Fibroblast of skin of back (primary cell): ENCODE measurements at places on chromosomes 13 and 19.

DNA sequence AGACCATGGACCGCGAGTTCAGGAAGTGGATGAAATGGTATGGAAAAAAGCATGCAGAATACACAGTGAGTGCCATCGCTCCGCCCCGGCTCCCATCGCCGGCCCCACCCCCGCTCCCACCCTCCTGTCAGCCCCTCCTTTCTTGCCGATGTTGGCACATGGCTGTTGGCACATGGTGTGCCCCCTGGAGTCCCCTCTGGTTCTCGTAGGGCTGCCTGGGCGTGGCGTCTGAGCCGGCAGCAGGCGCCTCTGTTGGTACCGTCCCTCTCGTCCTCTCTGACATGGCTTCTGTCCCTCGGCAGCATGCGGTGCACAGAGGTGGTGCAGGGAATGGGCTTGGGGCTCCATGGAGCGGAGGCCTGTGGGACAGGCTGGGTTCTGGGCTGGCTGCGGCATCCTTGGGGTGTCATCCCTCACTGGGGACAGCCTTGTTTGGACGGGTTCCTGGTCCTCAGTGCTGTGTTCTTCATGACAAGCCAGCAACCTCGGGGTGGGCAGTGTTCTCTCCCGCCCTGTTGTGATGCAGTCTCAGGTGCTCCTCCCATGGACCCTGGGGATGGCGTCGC, 30.9 kb downstream of the DOT1L start:
- DNase-seq = no peak

DNA sequence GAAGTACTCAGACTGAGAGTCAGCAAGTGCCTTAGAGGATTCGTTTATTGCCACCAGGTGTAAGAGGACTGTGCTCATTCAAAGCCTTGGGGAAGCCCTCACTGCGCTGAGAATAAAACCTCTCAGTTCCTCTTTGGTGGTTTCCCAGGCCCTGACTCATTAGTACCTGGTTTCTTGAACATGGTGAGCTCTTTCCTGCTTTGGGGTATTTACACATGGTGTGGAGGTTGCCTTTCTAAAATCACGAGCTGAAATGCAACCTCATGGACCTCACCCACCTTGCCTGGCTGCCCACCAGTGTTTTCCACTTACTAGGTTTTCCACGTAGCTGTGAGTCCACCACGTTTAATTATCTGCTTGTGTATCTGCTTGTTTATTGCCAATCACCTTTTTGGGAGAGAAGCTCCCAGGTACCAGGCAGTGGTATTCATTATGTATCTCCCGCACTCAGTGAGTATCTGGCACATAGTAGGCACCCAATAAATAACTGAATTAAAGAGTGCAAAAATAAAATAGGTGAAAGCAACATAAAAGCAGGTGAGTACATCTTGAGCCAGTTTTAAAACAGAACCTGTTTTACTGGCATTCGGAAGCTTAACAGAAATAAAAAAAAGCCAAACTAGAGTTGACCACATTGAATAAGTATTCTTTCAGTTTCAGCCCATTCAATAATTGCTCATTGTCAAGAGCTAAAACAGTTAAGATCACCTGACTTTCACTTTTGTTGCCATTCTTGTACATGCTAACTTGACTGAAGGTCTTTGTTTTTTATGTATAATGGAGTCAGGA, 533.0 kb downstream of the MYO16 start:
- no peak for DNase-seq

DNA sequence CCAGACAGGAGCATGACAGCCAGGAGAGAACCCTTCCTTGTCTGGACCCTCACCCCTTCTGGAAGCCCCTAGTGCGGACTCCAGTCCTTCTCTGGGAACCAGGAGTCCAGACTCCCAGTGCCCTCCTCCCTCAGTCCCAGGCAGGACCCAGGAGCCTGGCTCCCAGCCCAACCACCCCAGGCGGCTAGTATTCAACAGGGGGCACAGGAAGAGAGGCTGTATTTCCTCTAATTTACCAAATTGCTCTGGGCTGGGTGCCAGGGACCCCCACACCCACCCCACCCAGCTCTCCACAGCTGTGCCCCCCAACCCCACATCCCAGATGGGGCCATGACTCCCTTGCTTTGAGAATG, 3.3 kb downstream of the GRIN2D start:
- no peak for DNase-seq

DNA sequence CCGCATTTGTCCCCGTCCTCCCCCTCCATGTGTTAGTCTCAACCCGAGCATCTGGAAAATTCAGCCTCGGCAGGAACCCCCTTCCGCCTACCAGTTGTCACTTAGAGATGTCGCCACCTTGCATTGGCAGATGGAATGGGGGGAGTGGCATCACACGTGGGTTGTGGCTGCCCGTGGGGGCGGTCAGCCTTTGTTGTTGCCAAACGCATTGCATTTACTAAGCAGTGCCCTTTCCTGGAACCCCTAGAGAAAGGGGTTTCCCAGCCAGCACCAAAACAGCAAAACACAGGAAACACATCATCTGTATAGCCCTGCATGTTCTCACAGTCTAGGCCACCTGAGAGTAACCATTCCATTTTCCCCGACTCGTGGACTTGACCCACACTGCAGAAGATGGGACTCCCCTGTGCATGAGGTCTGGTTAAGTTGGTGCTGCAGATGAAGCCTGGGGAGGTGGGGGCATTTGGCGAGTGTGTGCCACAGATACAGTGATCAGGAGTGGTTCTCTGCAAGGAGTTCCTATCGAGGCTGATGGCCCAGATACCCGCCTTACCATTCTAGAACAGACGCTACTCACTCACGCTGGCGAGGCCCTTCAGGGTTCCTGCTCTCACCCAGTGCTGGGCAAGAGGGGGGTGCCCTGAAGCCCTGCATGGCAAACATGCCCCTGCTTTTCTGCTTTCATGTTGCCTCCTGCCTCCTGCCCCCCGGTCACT, 38.3 kb downstream of the TMED1 start:
- DNase-seq = no peak

- no peak for DNase-seq
Observed at GRCh38 chr19:41018736-41019290, 27.7 kb downstream of the CYP2B6 start.

- DNase-seq = no peak
Observed at GRCh38 chr19:51025401-51025800, 1.0 kb downstream of the KLK11 start.

DNA sequence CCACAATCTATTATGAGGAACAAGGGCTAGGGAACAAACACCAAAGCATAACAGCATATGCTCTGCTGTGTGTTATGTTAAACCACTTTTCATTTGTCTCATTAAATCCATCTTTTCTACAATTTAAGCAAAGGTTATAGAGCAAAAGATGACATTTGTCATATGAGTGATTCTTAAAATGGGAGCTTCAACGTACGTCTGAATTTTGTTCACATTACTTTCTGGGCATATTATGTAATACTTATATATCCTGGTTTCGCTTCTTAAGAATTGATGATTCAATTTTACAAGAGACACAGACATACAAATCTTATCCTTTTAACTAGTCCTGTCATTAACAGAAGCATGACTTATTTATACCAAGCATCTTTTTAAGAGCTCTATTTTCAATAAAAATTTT, 3.3 kb upstream of the TPP2 start:
- no peak for DNase-seq

DNA sequence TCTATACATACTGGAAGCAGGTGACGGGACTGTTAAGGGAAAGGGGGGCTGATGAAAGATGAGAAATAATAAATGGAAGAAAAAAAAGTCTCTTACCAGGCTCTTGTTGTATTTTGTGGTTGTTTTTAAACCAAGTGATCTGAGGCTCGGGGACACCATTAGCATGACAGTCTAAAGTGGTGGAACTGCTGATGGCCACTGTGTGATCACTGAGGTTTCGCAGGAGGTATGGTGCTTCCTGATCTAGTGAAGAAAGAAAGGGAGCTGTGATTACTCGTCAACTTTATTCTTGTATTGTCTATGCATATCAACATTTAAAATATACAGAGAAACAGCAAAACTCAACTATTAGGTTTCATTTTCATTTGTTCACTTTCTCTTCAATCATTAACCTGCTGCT, 110.1 kb downstream of the FLT1 start:
- no peak for DNase-seq

DNA sequence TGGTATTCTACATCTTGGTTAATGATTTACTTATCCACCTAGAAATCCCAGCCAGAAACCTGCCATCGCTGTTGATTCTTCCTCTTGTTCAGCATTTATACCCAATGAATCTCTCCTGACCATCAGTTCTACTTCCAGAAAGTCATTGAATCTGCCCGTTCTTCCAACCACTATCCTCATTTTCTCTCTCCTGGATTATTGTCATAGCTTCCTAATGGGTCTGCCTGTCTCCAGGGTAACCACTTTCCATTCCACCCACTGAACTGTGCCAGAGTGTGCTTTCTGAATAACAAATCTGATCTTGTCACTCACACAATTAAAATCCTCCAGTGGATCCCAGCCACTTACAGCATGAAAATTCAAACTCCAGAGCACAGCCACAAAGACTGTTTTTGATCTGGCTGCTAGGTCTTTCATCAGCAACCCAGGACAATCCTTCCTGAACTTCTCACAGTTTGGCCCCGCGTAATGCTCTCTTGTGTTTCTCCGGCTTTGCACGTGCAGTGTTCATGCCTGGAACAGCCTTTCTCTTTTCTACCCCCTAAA, 330.6 kb downstream of the SPRY2 start:
- DNase-seq = no peak

- DNase-seq = peak; percentile 76
Observed at GRCh38 chr19:10936661-10937084, 8.1 kb downstream of the TIMM29 start.

GRCh38 chr13:39760521-39760920, 105.1 kb downstream of the COG6 start:
- DNase-seq = peak; percentile 33

DNA sequence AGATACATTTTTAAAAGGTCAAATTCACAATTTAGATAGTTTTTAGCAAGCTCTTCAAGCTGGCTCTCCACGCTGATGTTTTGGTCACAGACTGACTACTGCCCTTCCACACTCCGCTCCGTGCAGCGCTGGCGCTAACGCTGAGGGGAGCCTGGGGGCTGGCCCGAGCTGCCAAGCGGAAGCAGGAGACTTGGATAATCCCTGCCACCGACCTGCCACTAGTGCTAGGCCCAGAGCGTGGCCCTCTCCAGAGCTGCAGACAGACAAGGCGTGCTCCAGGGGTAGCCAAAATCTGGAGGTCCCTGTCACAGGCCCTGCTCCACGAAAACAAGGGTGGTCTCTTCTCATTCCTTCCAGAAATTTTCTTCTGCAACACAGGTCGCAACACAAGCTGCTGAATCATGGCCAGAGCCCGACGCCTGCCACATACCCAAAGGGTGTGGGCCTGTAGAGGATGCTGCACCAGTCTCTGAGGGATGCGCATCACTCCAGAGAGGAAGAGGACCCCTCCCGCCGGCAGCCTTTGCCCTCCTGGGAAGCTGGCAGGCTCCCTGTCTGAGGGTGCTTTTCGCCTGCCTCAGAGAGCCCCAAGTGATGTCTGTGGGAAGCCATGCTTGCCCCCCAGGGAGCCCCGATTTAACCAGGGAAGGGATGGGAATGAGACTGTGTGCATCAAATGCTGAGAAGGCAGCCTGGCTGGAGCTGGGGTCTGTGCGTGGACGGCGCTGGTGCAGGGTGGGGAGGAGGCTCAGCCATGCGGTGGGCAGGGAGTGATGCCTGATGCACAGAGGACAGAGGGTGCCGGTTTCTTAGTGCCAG, 21.6 kb downstream of the CAPS start:
- no peak for DNase-seq

GRCh38 chr19:35195830-35196229, 32.7 kb downstream of the FAM187B start:
- no peak for DNase-seq

GRCh38 chr19:54158812-54159351, 639 bp downstream of the LENG1 start:
- DNase-seq = no peak

GRCh38 chr19:34336781-34337271, 28.2 kb upstream of the GPI start:
- peak; percentile 42 for DNase-seq

DNA sequence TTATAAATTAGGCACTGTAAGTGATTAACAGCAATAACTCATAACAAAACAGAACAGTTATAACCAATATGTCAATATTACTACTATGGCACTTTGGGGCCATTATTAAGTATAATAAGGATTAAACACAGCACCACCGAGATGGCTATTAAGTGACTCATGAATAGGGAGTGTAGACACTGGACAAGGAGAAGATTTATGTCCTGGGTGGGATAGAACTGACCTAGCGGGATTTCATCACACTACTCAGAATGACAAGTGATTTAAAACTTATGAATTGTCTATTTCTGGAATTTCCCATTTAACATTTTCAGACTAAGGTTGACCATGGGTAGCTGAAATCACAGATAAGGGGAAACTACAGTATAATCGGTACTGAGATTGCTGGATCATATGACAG, 79.0 kb upstream of the SLC7A1 start:
- DNase-seq = peak; percentile 42

DNA sequence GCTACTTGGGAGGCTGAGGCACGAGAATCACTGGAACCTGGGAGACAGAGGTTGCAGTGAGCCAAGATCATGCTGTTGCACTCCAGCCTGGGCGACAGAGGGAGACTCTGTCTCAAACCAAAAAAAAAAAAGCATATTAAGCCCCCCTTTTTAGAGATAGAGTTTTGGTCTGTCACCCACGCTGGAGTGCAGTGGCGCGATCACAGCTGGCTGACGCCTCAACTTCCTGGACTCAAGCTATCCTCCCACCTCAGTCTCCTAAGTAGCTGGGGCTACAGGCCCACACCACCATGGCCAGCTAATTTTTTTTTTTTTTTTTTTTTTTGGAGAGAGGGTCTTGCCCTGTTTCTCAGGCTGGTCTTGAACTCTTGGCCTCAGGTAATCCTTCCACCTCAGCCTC, 34.2 kb upstream of the MAP3K10 start:
- DNase-seq = no peak

DNA sequence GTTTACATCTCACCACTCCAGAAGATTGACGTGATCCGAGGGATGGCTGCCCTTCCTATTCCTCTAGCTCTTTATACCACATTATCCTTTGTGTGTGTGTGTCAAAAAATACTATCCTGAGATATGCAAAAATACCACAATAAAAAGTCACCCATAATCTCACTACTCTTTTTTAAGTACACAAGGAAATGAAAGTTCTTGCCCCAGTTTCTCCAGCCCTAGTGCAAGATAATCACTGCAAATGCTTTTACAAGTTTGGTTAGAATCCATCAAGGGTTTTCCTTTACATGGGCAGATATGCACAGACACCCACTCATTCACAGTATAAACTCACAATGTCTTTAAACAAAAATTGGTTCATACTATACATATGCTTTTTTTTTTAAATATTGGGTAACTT, 89.3 kb downstream of the DIAPH3 start:
- DNase-seq = no peak

- DNase-seq = no peak
Observed at GRCh38 chr13:63731896-63732295, 2316.2 kb upstream of the PCDH20 start.

- DNase-seq = no peak
Observed at GRCh38 chr13:49844181-49844580, 51.7 kb upstream of the KPNA3 start.

DNA sequence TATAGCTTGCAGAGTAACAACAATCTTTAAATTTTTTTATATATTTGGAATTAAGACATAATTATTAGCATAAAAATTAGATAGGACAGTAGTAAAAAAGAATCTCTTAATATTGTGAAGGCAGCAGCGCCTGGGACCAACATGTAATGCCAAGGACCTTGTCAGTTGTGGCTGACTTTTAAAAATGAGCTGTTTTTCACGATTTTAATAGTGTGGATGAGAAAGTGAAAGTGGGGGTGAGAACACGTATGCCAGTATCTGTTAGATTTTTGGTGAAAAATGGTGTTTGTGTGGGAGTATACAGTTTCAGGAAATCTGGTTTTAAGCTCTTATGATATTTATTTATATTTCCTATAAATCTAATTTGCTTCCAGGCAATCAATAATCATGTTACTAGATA, 125.2 kb downstream of the LMO7 start:
- DNase-seq = no peak
